ENCODE measurements at places on chromosomes 5 and 9. TPM values are rescaled to one million over a fixed set of nuclear protein-coding genes. Genes with fewer than 3 reads are reported as not detected.

The PCA3 gene
- total RNA-seq, result not detected

The LHX3 gene
- total RNA-seq, result not detected

The GMCL2 gene
- total RNA-seq, result not detected

The KCNN2 gene
- total RNA-seq, result not detected

The TSSK1B gene
- not detected for total RNA-seq

The RNF180 gene
- total RNA-seq, result not detected

The C5orf52 gene
- not detected for total RNA-seq

The MGAT1 gene
- 176 TPM for total RNA-seq

The MEGF10 gene
- total RNA-seq, result not detected

The PRLR gene
- not detected for total RNA-seq

The PALM2AKAP2 gene
- not detected for total RNA-seq

The FPGS gene
- total RNA-seq, result 77.3 TPM

The FRMD3 gene
- total RNA-seq, result 0.71 TPM

The TRPM6 gene
- total RNA-seq, result not detected

Measured in activated naive CD4-positive, alpha-beta T cell treated with anti-CD3 and anti-CD28 coated beads, Interleukin-2, amount 10 ng/mL, durations not matched to agents 5 hours and 36 hours (primary cell).